ENCODE measurements at places on chromosomes 7 and 10.

DNA sequence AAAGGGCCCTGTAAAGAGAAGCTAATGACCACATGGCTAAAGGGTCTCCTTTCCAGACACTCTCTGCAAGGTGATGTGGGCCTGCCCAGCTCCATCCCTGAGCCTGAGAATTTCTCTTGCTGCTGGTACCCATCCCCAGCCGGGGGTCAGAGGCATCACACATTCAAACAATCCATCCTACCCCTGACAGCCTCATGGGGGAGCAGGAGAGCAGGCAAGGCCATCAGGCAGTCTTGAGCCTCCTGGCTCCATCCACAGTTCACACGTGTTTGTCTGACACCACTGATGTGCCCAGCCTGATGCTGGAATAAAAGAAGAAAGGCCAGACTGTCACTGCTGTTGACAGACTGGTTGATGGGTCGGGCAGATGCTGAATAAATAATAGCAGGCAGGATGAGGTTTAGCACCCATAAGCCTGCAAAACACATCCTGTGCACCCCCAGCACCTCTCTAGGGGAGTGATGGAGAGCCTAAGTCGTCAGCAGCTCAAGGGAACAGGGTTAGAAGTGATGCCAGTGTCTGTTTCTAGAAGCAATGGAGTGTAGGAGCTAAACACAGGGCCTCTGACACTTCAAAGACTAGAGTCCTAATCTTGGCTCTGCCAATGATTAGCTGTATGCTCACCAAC, 43.5 kb downstream of the TLL2 start:
- peak; percentile 13 for DNase-seq

DNA sequence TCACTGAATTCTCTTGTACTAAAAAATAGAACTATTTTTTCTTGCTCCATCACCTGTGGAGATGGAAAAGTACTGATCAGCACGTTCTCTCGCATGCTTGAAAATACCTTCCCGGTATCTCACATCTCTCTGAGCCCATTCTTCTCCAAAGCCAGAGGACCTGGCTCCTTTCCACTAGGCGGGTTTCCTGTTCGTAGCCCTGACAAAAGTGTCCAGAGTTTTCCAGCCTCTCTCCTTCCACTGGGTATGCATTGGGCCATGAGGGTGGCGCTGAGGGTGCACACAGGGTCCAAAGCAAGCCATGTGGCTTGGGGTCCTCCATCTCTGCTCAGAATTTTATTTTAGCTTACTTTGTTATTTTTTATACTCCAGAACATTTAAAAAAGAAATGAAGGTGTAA, 16.3 kb upstream of the SRGN start:
- no peak for DNase-seq

GRCh38 chr7:117979954-117980497, 106.8 kb upstream of the CTTNBP2 start:
- no peak for DNase-seq

- no peak for DNase-seq
Measured at GRCh38 chr7:106450716-106451115, 165.9 kb upstream of the NAMPT start.

DNA sequence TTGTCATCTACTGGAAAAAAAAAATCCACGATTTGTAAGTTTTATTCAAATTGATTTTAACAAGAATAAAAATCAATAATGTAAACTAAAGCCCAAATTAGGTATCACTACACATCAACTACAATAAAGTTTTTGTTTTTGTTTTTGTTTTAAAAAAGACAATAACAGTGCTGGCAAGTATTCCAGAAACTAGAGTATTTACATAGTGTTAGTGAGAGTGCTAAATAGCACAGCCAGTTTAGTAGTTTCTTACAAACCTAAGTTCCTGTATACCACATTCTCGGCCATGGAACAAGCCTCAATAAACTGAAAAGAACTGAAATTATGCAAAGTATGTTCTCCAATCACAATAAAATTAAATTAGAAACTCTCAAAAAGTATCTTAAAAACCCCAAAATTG, 8.1 kb downstream of the ARHGAP12 start:
- DNase-seq = no peak

DNA sequence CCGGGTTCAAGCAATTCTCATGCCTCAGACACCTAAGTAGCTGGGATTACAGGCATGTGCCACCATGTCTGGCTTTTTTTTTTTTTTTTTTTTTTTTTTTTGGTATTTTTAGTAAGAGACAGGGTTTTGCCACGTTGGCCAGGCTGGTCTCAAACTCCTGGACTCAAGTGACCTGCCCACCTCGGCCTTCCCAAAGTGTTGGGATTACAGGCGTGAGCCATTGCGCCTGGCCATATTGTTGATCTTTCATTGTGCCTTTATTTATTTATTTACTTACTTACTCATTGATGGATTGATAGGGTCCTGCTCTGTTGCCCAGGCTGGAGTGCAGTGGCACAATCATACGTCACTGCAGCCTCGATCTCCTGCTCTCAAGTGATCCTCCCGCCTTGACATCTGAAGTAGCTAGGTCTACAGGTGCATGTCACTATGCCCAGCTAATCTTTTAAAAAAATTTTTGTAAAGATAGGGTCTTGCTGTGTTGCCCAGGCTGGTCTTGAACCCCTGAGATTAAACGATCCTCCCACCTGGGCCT, 30.4 kb downstream of the SVIL start:
- no peak for DNase-seq

DNA sequence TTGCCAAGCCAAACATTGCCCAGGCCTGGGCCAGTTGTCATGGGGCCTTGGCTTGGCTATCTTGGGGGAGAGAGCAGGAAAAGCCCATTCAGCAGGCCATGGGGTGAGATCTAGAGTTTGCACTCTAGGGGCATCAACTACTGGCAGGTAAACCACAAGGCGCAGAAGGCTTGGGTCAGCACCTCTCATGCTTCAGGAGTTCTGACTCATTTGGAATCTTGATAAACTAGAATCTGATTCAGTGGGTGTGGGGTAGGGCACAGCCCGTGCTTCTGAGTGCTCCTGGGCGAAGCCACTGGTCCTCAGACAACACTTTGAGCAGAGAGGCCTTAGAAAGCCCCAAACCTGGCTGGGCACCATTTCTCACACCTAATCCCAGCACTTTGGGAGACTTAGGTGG, 81.1 kb downstream of the RGS10 start:
- DNase-seq = no peak

DNA sequence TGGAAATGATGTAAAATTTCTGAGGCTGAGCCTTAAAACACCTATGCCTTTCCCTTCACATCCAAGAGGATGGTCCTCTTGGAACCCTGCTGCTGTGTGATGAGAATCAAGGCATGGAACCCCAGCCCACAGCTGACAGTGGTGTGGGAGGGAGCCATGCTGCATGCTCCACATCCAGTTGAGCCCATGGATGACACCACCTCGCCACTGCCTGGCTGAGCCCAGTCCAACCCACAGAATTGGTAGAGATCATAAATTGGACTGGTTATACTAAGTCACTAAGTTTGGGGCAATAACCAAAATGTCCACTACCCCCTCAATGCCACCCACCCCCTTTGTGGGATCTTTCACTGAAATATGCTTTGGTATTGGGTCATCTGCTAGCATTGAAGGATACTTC, 45.9 kb upstream of the C10orf90 start:
- no peak for DNase-seq

DNA sequence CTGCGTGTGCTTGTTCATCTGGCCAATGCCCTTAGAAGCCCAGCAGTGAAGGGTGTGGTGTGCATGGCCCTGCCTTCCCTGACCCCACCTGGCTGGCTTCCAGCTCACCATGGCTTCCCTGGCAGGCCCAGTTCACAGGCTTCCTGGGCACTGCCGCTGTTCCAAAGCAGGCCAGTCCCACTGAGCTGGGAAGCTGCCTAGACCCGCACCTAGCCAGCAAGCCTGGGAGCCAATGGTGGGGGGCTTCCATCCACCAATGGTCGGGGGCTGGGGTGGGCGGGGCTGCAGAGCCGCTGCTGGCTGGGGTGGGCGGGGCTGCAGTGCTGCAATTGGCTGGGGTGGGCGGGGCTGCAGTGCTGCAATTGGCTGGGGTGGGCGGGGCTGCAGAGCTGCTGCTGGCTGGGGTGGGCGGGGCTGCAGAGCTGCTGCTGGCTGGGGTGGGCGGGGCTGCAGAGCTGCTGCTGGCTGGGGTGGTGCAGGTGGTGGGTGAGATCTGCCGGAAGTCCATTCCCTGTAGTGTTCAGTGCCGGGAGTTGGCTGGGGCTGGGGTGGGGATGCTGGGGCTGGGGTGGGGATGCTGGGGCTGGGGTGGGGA, 12.4 kb downstream of the CALY start:
- no peak for DNase-seq

DNA sequence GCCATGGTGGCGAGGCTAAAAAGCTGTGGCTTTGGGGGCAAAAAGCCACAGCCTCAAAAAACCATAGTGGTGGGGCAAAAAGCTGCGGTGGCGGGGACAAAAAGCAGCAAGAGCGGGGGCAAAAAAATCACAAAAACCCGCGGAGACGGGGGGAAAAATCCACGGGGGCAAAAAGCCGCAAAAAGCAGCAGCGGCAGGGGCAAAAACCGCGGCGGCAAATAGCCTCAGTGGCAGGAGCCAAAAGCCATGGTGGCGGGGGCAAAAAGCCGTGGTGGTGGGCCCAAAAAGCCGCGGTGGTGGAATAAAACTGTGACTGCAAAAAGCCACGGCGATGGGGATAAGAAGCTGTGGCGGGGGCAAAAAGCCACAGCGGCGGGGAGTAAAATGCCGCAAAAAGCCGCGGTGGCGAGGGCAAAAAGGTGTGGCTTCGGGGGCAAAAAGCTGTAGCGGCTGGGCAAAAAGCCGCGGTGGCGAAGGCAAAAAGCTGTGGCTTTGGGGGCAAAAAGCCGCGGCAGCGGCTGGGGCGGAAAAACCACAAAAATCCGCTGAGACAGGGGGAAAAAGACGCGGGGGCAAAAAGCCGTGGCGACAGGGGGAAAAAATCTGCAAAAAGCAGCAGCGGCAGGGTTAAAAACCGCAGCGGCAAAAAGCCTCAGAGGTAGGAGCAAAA, 526.6 kb downstream of the ZNF33B start:
- DNase-seq = no peak

Data from AML-193 (cell line).